ENCODE measurements at places on chromosomes 5 and 9.

GRCh38 chr9:35681341-35682002 lies 7.7 kb downstream of the CA9 start:
- DNase-seq: no peak

GRCh38 chr9:112505607-112506006 lies 19.0 kb downstream of the KIAA1958 start:
- no peak for DNase-seq

DNA sequence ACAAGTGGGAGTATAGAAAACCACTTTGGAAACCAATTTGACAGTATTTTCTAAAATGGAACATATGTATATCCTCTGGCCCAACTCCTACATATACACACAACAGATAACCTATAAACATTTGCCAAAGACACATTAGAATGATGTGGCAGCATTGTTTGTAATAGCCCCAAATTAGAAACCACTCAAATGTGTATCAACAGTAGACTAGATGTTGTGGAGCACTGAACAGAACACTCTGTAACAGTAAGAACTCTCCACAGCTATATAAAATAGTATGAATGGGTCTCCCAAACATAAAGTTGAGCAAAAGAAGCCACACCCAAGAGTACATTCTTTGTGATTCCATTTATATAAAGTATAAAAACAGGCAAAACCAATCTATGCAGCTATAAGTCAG lies 6.1 kb downstream of the ZNF622 start:
- DNase-seq: no peak

GRCh38 chr5:174951151-174951780 lies 226.9 kb downstream of the MSX2 start:
- DNase-seq: no peak

DNA sequence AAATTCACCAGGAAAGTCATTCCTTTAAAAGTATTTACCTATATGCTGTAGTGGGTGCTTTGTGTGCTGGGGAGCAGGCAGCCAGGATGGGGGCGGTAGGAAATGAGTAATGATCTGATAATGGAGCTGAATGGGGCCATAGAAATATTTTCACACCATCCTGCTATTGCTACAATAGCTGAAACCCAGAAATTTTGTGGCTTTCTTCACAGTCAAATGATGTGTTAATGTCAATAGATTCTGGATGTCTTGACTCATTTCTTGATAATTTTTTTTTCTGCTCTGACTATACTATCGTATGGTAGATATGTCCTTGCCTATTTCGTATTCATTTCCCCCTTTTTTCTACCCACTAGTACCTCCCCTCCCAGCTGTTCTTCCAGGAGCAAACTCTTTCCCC lies 59.5 kb downstream of the RORB start:
- no peak for DNase-seq

- DNase-seq: no peak
These were observed 1.1 kb upstream of the FRRS1L start for GRCh38 chr9:109168170-109168569.

DNA sequence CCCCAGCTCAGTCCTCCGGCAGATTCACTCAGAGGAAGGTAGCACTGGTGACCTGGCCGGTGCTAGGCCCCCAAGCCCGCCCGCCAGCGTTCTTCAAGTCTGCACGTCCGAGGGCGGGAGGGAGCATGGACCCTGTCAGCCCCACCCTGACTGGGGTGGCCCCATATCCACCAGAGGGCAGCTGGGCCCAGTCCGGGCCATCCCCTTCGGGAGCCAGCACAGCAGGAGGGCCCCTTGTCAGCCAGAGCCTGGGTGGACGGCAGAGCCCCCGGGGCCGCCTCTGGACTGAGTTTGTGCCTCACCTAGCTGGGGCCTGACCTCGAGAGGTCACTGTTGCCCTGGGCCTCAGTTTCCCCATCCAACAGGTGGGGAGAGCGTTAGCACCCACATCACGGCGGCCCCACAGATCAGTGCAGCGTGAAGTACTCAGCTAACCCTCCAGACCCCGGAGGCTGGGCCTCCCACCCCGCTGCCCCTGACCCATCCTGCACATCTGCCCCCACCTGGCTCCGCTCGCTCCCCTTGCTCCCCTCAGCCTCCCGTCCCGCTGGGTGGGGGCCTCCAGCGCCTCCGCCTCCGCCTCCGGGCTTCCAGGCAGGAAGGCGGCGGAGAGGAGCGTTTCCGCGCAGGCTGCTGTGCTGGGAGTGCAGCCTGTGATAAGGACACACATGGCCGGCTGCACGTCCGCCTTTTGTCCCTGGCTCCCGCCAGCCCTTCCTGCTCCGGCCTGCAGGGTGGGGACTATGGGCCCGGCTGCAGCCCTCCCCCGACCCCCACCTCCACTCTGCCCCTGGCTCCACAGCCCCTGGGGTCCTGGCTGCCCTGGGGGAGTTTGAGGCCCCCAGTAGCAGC lies 16.6 kb upstream of the EGFL7 start:
- DNase-seq: no peak

- DNase-seq: no peak
These were observed 441.6 kb downstream of the CETN3 start for GRCh38 chr5:89967771-89968444.

DNA sequence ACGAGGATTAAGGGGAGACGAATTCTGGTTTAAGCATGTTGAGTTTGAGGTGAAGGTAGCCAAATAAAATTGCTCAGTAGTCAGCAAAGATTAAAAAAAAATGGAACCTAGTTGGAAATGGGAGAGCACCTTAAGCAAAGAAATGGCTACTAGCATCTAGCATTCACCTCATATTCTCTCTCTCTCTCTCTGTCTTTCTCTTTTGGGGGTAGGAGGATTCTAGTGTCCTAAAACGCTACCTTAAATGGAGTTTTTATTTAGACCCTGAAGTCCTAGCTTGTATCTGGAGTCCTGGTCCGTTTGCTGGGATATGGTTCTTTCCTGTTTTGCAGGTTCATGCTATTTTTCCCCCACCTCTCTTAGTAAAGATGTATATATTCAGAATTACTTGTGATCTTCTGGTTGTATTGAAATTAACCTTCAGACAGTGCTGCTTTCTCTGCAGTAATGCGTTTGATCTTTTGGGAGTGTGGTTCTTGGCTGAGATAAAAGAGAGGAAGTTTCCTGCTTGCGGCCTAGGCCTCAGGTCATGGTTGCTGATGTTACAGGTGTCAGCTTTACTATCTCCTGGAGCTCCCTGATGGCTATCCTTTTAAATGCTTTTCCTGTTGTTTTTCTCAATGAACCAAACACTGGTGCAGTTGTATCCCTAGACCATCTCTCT lies 8.0 kb downstream of the TGFBR1 start:
- DNase-seq: no peak

- peak; percentile 73 for DNase-seq
These were observed 732 bp downstream of the PBX3 start for GRCh38 chr9:125747765-125748445.

- no peak for DNase-seq
These were observed 21.6 kb downstream of the BHMT start for GRCh38 chr5:79133121-79133656.

GRCh38 chr5:139150367-139150999 lies 47.7 kb downstream of the SIL1 start:
- no peak for DNase-seq

DNA sequence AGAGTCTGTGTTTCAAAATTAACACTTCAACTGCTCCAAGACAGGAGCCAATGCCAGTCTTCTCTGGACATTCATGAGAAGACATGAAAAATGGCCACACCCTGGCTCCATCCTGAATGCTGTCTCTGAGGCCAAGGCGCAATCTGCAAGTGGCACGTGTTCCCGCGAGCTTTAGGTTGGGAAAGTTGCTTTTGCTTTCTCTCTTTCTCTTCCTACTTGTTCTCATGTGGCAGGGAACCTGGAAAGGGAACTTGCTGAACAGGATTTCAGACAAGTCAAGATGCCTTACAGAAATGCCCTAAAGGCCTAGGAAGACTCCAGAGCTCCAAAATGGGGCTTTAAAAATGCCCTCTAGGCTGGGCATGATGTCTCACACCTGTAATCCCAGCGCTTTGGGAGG lies 91.9 kb upstream of the OTULINL start:
- DNase-seq: no peak

DNA sequence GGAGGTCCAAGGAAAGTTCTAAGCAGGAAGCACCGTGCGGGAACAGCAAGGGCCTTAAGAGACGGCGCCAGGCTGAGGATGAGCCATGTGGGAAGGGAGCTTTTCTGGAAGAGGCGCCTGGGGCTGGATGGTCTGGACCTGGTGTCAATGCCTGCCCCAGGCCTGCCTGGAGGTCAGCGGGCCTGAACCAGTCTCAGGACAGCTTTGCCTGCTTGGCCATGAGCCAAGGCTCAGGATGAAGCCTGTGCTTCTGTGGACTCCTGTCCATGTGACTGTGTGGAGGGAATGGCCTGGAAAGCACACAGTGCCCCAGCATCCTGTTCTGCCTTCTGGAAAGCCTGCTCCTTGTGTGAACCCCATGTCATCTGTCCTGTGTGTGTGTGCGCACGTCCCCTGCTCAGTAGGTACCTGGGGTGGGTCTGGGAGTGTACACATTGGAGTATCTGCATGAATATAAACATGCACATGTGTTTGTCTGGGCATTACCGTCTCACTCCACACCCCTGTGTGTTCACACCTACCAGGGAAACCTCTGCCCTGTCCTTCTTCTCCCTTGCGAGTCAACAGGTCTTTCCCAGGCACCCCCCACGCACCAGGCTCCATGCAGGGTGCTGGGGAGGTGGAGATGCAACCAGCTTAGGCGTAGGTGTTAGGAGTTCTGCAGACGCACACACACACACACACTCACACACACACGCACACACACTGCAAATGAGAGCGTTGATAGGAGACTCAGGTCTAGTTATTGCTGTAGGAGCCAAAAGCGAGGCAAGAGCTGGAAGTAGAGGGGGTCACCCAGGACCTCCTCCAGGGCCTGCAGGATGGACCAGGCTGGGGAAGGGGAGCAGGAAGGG lies 24.8 kb downstream of the DAB2IP start:
- DNase-seq: no peak

DNA sequence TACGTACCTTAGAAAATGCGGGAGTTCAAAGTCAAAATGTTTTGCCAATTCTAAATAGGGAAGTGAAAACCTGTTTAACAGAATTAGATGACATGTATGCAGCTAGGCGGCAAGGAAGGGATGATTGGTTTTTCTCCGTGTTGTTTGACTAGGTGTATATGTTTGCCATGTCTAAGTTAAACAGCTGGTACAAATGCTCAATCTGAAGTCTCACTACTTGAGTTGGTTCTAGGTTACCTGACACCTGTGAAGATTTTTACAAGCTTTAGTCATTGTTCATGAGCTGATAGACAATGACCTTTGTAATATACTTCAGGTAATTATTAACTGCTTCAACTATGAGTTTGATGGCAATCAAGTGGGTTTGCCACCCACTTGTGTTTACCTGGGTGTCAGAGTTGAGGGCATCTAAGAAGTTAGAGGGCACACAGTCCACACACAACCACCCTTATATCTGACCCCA lies 74.3 kb downstream of the SLC44A1 start:
- no peak for DNase-seq

DNA sequence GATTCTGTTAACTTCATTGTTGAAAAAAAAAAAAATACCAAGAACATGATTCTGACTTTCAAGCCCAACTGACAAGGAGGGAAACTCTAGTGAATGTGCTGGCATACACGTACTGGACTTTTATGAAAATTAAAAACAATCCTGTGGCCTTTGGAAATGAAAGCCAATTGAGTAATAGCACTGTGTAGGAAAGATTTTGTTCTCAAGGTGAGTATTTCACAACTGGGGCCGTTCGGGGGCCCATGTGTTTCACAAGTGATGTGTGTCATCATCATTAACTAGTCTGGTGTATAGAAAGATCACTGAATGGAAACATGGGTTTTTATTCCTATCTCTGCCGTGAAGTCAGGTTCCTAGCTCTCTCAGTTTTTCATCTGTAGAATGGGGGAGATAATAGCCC lies 605.0 kb upstream of the CLINT1 start:
- no peak for DNase-seq

- no peak for DNase-seq
These were observed 87.5 kb downstream of the TTLL11 start for GRCh38 chr9:122005597-122005996.

DNA sequence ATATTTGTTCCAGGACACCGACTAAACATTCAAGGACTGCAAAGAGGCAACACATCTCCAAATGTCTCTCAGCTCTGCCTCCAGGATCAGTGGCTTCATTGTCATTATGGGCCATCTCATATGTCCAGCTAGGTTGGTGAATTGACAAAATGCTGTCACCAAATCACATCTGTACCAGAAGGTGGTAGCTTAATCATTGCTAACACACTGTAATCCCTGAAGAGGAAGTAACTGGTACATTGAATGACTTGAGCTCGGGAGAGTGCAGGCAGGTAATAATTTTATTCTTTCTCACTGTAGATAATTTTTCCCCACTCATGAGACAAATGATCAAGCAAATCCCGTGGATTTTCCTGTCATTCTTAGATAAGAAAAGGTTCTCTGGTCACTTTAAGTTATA lies 169.8 kb downstream of the SEMA6A start:
- no peak for DNase-seq

DNA sequence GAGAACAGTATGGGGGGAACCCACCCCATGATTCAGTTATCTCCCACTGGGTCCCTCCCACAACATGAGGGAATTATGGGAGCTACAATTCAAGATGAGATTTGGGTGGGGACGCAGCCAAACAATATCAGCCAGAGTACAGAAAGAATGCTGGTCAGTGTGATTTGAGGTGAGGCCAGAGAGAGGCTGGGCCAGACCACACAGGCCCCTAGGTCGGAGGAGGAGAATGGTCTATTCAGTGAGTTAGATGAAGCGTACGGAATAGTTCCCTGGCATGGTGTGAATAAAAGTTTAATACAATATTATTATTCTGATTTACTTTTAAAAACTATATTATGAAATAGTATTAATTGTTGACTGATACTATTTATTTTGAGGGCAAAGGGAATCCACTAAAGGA lies 39.7 kb downstream of the PCSK5 start:
- no peak for DNase-seq

- no peak for DNase-seq
These were observed 269.9 kb upstream of the MSX2 start for GRCh38 chr5:174454464-174454863.

DNA sequence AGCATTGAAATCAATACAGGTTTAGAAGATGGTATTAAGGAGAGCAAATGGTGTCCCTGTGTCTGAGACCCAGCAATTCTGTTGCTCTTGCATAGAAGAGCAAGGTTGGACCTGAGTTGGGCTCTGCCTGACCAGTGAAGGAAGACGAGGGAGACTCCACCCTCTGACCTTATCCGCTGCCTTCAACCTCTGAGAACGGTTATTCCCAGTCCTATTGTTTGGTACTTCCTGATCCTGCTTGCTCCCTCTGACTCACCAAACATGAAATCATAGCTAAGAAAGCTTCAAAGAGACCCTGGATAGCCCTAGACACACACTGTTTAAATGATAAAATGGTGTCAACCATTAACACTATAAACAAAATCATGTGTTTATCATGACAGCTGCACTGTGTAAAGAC lies 218.5 kb downstream of the PLK2 start:
- no peak for DNase-seq

DNA sequence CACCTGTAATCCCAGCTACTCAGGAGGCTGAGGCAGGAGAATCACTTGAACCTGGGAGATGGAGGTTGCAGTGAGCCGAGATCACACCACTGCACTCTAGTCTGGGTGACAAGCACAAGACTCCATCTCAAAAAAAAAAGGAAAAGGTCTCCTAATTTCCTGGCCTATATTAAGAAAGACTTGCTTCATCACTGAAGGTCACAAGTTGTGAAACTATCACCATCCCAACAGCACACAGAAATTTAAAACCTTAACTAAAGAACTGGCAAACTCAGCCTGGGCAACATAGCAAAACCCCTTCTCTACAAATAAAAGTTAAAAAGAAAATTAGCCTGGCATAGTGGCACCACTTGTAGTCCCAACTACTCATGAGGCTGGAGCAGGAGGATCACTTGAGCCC lies 17.2 kb downstream of the FRMD3 start:
- DNase-seq: no peak

- no peak for DNase-seq
These were observed 24.0 kb downstream of the CSF1R start for GRCh38 chr5:150062216-150062922.

All from left forelimb (tissue), 1 donor.